NCI-H1092 (cell line): ENCODE measurements at places on chromosomes 3 and 15.
A peak's percentile ranks its signal among the peaks of the same experiment; 100 is the strongest.

DNA sequence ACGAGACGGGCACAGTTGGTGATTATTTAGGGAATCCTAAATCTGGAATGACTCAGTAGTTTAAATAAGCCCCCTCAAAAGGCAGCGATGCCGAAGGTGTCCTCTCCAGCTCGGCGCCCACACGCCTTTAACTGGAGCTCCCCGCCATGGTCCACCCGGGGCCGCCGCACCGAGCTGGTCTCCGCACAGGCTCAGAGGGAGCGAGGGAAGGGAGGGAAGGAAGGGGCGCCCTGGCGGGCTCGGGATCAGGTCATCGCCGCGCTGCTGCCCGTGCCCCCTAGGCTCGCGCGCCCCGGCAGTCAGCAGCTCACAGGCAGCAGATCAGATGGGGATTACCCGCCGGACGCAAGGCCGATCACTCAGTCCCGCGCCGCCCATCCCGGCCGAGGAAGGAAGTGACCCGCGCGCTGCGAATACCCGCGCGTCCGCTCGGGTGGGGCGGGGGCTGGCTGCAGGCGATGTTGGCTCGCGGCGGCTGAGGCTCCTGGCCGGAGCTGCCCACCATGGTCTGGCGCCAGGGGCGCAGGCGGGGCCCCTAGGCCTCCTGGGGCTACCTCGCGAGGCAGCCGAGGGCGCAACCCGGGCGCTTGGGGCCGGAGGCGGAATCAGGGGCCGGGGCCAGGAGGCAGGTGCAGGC, 318.0 kb downstream of the FGF12 start:
- DNase-seq, result peak; percentile 44

DNA sequence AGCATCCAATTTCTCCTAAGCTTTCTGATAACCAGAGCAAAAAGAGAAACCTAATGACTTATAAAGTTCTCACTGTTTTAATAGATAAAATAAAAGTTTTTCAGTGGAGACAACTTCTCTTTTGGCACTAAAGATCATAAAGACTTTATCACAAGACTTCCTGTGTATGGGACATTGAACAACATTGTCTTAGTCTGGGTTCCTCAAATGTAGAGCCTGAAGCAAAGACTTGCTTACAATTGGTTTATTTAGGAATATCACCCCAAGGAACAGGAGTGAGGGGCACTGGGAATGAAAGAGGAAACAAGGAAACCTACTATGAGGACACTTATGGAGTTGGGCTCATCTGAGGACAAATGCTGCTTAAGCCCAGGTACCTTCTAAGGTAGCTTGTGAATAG, 127.4 kb downstream of the B3GALNT1 start:
- DNase-seq, result no peak

- no peak for DNase-seq
Observed at GRCh38 chr15:28955993-28956421, 70.2 kb downstream of the APBA2 start.

DNA sequence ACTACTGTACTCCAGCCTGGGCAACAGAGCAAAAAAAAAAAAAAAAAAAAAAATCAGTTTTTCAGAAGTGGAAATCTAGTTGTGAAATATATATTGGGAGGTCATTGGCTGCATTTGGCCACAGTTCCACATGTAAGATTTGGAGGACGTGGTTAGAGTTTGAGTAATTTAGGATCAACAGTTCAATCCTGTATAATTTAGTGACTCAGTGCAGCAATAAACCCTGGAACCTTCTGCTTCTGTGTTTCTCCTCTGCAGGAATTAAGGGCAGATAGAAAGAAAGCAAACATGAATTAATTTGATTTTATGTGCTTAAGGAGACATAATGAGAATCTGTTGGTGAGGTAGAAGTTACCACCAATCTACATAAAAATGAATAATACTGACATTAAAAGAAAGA, 347.0 kb downstream of the PTPRG start:
- DNase-seq, result no peak

DNA sequence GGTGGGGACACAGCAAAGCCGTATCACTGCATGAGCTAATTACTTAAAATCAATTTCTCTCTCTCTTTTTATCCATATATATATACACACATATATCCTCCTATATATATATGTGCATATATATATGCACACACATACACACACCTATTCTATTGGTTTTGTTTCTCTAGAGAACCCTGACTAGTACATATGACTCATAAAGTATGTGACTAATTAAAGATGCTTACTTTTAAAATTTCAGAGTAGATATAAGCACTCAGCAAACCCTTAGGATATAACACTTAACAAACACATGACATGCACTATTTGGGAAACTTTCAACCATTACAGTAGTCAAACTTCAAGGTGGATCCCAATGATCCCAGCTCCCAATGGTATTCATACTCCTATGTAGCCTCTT, 732.6 kb downstream of the ROBO2 start:
- no peak for DNase-seq

GRCh38 chr3:148756311-148756710, 58.6 kb downstream of the AGTR1 start:
- no peak for DNase-seq

DNA sequence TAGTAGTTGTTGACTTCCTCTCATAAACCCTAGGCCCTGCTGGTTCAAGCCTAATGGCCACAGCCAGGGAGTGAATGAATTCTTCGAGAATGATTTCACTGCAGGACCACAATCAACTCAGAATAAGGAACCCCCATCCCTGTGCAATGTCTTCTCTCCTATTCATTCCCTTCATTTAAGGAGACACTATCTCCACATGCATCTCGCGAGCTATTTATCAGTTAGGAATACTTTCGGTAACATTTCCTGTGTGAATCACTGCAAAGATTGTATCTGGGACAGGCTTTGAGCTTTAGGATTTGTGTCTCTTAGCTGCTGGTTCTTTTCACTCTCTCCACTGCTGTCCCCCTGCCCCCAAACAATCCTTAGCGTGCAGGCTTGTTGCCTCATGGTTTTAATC, 94.4 kb downstream of the MYLK start:
- DNase-seq, result no peak

DNA sequence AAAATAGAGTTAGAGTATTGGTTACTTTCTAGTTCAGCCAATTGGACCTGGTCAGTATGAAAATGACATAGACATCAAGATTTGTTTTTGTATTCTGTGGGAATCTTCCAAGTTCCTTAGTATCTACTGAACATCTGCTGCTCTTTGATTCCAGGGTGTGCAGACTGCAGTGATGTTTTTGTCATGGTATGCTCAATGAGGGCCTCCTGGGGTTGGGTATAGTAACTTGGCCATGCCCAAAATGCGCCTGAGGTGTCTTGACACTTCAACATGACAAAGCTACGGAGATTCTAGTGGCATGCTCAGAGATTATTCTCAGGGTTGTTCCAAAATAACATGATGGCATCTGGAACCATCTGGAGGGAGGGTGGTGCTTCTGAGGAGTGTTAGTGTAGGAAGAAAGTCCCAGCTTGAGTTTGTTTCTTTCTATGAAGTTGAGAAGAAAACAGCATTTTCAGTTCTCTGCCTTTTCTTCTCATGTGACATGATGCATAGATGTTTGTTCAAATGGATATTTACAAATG, 313.5 kb upstream of the TBL1XR1 start:
- no peak for DNase-seq

DNA sequence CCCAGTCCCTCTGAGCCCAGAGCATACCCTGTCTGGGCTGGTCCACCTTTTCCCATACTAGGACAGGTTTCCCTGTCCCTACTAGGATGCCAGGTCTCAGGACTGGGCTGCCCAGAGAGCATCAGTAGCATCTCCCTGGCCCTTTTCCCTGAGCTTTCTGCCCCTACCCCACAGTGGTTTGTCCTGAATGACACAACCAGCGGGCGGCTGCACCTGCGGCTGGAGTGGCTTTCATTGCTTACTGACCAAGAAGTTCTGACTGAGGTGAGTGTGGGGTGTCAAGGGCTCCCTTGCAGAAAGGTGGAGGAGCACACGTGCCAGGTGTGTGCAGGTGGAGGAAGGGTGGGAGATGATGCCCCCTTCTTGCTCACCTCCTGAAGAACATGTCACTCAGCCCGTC, 33.5 kb downstream of the ESYT3 start:
- no peak for DNase-seq

GRCh38 chr3:148953094-148953493, 38.2 kb upstream of the GYG1 start:
- DNase-seq, result no peak

DNA sequence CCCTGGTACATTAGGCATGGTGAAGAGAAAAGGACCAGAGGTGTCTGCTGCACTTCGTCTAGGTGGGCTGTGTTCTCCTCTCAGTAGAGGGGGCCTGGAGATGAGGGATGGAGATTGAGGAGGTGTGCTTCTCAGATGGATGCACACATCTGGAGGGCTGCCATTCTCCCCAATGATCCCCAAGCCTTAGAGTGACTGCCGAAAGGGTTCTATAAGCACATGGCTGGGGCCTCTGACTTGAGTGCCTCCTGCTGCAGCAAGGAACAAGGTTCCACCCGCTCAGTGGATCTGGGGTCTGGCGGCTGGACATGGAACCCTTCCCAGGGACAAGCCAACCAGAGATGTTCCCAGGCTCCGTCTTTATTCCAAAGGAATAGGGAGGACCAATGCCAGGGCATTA, 66.8 kb downstream of the CPN2 start:
- no peak for DNase-seq

GRCh38 chr3:172192830-172193415, 153.5 kb downstream of the FNDC3B start:
- DNase-seq, result no peak

- no peak for DNase-seq
Observed at GRCh38 chr3:34219556-34219955, 421.1 kb downstream of the PDCD6IP start.

DNA sequence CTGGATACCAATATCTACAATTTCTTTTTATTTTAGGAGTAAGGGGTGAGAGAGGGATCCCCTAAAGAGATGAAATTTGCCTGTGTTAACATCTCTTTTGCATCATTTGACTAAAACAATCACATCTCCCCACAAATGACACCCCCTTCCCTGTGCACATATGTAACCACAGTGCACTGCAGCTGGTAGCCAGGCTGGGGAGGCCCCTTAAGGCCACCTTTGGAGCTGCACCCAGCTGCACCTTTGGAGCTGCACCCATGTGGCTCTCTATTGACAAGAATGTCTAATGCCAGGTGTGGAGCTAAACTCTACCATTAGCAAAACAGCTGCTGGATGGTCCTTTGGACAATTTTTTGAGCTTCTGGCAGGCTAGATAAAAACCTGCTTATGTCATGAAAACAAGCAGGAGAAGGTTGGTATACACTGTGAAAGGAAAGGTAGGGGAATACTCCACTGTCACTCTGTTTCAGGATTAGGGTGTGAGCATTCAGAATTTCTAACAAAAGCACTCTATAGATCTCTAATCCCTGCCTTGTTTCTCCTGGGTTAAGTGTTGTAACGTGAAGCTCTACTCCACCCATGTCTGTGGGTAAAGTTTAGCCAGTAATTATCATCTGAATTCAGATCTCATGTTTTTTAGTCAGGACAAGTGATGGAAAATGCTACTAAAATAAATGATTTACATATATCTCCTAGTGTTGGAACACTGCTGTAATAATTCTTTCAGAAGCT, 52.1 kb downstream of the TFG start:
- DNase-seq, result no peak

GRCh38 chr15:72180761-72181324, 16.7 kb downstream of the GRAMD2A start:
- no peak for DNase-seq

DNA sequence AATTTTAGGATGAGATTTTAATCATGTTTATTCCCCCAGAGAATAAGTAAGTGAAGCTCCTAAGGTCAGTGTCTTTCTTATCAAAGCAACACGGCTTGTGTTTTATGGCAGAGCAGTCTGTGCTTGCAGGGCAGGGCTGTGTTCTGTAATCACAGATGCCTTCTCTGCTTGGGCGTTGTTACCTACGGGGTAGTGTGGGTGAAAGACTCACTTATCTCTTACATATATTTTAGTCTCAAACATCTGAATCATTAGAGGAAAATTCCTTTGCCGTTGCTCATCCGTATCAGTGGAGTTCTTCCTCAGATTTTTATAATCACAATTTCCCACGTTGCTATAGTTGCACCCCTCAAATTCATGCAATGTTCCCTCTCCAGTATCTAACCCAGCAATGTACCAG, 271.7 kb upstream of the MEIS2 start:
- DNase-seq, result no peak

DNA sequence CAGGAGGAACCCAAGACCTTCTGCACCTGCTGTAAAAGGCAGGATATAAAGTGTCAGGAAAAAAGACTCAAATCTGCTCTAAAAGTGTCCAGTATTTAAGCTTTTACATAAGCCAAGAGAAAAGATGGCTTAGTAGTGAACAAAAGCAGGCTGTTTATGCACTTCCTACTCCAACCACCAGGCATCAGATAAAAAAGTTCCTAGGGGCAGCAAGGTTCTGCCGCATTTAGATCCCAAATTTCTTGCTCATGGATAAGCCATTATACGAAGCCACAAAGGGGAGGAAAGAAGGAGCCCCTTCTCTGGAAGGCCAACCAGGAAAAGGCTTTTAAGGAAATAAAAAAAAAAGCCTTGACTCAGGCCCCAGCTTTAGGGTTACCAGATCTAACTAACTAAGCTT, 10.6 kb upstream of the SLC9C1 start:
- DNase-seq, result no peak

- no peak for DNase-seq
Observed at GRCh38 chr15:40909662-40910630, 15.7 kb downstream of the VPS18 start.

DNA sequence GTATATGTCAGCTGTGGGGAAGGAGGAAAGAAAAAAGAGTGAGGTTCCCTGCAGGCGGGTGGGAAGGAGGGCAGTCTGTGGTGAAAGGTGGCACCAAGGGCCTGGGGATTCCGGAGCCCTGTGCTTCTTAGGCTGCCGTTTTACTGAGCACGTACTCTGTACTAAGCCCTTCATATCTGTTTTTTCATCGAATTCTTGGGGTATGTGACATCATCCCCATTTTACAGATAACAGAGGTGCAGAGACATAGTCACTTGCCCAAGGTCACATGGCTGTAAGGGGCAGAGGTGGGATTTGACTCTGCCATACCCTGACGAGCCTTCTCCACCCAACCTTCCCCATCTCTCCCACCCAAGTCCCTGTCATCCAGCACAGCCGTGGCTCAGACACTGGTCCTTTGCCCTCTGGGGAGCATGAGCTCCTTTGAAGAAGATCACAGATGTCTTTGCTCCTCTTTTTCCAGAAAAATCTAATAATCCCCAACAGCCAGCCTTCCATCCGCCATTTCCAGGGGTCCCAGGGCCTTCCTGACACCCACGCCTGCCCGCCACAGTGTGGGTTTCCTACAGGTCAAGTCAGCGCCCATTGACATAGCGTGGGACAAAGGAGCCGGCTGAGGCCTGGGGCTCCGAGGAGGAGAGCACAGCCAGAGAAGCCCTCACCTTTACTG, 24.2 kb downstream of the CYP11A1 start:
- no peak for DNase-seq
